Bronchial epithelial cell (primary cell): ENCODE measurements at places on chromosomes 4 and X. TPM values are rescaled to one million over a fixed set of nuclear protein-coding genes. Genes with fewer than 3 reads are reported as not detected.

Gene DMRTC1
- not detected in 2 replicates for total RNA-seq

Gene ZXDA
- total RNA-seq: 7.7 and 8.4 TPM in 2 replicates

Gene ADAMTS3
- 0.13 and 0.79 TPM in 2 replicates for total RNA-seq

Gene HPGDS
- not detected in 2 replicates for total RNA-seq

Gene DIAPH2
- 7.9 and 9.5 TPM in 2 replicates for total RNA-seq

Gene PPP4R3C
- total RNA-seq: not detected in 2 replicates

Gene MAGEA12
- total RNA-seq: not detected in 2 replicates

Gene TEX11
- not detected in 2 replicates for total RNA-seq

GRCh38 chr4:139144911-139145551, 32.0 kb downstream of the ELF2 start:
- DNase-seq: no peak

- no peak for DNase-seq
These were observed 61.9 kb downstream of the TSC22D3 start for GRCh38 chrX:107713543-107714205.

GRCh38 chr4:84498203-84498934, 723 bp downstream of the NKX6-1 start:
- no peak for DNase-seq

DNA sequence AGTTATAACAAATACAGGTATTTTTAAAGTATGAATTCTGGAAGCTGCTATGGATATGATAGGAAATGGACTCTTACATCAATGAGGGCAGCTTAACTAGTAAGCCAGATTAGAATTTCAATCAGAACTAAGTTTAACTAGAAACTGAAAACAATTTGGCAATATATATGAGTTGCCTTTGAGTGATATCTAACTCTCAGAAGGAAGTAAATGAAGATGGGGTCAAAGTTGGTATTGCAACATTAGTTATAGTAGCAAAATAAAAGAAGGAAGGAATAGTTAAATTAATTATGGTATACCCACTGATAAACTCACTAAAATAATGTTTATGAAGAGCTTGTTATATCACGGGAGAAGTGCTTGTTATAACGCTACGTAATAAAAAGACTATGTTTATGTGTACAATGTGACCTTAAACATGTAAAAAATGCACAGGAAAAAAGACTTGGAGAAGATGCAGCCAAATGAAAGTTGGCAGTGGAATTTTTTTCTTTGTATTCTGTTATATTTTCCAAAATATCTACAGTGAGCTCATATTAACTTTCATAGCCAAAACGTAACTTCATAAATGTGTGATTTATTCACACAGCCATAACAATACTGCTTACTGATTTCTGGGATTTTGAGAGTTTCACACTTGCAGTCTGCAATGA, 34.5 kb downstream of the PHKA2 start:
- no peak for DNase-seq

DNA sequence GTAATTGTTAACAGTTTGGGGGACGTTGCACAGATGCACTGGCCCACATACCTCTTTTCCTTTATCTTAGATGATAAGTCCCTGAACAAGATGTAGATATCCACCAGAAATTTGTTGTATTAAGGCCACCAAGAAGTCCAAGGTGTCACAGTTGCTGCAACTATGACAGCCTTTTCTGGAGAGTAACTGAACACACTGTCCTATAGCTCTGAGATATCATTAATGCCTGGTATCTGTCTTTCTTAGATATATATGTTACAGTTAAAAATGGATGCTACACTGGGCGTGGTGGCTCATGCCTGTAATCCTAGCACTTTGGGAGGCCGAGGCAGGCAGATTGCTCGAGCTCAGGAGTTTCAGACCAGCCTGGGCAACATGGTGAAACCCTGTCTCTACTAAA, 77.8 kb upstream of the PRDX4 start:
- DNase-seq: no peak

GRCh38 chrX:72609313-72609712, 36.7 kb upstream of the HDAC8 start:
- DNase-seq: peak; percentile 28

DNA sequence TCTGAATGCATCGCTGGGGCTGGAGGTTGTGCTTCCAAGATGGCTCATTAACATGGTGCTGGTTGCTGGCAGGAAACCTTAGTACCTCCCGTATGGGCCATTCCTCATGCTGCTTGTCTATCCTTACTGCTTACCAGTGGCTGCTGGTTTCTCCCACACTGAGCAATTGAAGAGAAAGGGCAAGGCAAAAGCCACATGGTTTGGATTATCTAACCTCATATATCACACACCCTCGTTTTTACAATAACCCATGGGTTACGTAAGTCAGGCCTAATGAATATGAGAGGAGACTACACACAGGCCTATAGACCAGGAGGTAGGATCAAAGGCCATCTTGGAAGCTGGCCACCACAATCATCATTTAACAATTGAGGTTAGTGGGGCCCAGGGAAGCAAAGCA, 141.8 kb upstream of the EDNRA start:
- no peak for DNase-seq

GRCh38 chr4:122765692-122766352, 33.3 kb downstream of the BBS12 start:
- DNase-seq: peak; percentile 88

GRCh38 chr4:108570993-108571569, 49.3 kb upstream of the RPL34 start:
- no peak for DNase-seq

GRCh38 chr4:180926277-180926676, 1316.9 kb upstream of the TENM3 start:
- DNase-seq: no peak

DNA sequence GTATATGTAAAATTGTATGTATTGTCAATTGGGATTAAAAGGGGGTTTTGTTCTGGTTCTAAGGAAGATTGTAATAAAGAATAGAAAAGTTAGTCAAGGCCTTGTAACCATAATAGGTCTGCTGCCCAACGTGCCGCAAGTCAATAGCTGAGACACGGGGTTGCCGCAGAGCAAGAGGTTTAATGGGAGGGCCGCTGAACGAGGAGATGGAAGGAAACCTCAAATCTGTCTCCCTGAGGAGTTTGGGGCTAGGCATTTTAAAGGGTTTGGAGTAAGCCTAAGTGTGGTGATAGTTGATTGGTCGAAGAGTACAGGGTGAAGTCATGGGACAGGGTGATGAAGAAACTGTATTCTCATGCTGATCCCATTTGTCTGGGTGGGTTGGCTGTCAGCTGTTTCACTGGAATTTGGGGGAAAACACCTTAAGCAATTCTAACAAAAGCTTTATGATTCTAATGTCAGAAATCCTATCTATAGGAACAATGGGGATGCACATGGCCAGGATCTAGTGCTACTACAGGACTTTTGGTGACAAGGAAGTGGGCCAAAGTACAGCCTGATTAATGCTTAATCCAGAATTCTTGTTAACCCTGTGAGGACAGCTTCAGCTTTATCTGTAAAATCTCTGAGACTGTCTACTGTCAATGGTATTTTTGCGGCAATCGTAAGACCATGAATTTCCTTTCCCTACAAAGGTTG, 86.9 kb downstream of the RELL1 start:
- no peak for DNase-seq

- DNase-seq: no peak
These were observed 115.7 kb downstream of the SLIT2 start for GRCh38 chr4:20367446-20367845.

- no peak for DNase-seq
These were observed 54.9 kb downstream of the REELD1 start for GRCh38 chr4:146269228-146269653.

GRCh38 chrX:9302381-9302780, 162.5 kb upstream of the TBL1X start:
- DNase-seq: no peak

DNA sequence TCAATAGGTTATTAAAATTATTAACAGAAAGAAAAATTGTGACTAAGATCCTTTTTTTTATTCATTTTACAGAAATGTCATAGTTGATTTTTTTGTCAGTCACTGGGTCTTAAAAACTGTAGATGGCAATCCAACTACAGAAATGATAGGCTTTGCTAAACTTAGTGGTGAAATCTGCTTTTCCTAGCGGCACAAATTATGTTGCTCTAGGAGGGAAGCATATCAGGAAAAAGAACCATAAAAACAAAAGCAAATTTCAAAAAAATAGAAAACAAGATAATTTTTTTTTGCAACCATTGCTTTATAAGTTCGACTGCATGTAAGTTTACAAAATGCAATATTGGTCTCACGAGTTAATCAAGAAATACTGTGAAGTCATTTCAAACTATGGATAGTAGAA, 443.5 kb upstream of the IGFBP7 start:
- DNase-seq: no peak

GRCh38 chrX:18793601-18794089, 86.2 kb downstream of the PPEF1 start:
- DNase-seq: peak; percentile 30

DNA sequence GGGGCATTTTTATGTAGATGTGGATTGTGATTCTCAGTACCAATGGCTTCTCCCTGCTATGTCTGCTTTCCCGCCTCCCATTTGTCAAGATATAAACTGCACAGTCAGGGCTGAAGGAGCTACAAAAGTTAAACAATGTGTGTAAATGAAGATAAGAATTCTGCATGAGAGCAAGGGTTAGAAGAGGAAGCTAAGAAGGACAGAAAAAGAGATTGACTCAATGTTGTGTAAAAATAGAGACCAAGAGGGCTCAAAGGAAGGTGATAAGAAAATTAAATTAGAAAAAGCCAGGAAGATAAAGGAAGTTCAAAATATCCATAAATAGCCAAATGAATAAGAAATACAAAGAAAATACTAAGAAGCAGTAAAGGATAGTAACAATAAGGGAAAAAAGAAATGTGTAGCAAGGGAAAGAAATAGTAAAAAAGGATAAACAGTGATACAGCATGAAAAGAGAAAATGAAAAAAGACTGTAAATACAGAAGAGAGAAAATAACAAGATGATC, 82.5 kb downstream of the AMELX start:
- DNase-seq: no peak

DNA sequence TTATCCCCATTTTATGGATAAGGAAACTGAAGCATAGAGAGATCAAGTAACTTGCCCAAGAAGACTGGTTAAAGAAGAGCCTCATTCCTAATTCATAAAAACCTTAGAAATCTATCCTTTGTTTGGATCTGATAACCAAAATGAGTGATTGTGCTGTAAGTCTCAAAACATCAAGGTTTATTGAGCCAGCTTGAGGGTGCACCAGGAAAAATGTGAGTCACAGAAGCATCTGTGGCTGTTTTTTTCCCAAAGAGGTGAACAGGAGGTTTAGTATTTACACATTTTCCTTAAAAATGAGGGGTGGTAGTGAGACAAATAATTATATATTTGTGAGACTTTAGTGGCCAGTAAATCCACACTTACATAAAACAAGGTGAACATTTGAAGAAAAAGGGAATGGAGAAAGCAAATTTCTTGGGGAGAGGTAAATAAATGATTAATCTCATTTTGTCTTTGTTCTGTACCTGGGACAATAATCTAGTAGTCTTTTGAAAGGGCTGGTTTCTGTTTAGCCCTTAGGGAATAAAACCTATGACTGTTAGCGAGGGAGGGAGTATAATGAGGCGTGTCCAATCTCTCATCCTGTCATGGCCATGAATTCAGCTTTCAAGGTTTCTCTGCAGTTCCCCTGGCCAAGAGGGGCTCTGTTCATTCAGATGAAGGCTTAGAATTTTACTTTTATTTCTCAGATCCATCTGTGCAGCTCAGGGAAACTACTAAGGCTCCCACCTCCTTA, 12.2 kb upstream of the FMR1 start:
- peak; percentile 52 for DNase-seq

DNA sequence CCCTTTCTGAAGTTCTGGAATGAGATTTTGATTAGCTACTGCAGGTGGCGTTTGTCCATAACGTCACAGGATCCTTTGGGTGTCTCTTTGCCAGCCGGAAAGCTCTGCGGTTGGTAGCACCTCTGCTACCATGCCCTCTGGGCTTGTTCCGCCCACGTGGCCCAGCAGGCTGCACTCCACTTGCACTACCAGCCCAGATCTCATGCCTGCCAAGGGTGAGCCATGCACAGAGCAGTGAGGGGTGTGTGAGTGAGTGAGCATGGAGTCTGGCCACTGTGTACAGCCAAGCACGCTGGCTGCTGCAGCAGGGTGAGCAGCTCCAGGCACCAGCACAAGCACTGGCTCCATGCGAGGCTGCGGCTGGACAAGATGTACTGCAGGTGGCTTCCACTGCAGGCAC, 6.6 kb upstream of the HNRNPD start:
- DNase-seq: peak; percentile 57

GRCh38 chr4:88709989-88710388, 12.4 kb upstream of the NAP1L5 start:
- peak; percentile 30 for DNase-seq

- DNase-seq: no peak
These were observed 238.2 kb upstream of the MAD2L1 start for GRCh38 chr4:120304801-120305200.
